NCI-H1930 (cell line): ENCODE measurements at places on chromosomes 7 and 10.

- DNase-seq, result no peak
Observed at GRCh38 chr7:14321947-14322346, 332.5 kb upstream of the ETV1 start.

- DNase-seq, result no peak
Observed at GRCh38 chr7:151702961-151703360, 174.0 kb downstream of the PRKAG2 start.

GRCh38 chr7:129769866-129770808 lies 158.6 kb downstream of the NRF1 start:
- no peak for DNase-seq

DNA sequence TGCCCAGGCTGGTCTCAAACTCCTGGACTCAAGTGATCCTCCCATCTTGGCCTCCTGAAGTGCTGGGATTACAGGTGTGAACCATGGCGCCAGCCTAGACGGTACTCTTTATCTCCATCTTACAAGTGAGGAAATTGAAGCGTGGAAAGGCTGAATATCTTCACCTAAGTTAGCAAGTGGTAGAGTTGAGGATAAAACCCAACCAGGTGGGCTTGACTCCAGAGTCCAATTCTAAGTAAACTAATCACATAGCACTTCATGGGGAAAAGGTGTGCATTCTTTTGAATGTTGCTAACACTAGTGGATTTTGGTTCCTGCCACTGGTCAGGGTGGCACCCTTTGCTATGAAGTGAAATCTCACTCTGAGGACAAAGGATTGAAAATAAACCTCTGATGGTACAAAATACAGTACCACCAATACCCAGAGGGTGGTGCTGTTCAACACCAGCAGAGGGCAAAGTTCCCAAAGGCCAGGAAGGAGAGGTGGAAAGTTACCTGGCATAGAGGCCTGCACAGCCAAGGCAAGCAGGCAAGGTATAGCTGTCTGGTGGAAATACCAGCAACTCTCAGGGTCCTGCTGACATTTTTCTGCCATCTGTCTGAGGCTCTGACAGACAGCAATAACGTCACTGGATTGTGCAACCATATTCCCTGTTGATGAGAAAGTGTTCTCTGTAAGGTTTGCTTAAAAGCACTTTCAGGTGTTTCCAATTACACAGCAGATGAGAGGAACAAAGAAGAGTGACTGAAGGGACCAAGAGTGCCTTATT lies 17.6 kb downstream of the ZDHHC16 start:
- peak; percentile 10 for DNase-seq

DNA sequence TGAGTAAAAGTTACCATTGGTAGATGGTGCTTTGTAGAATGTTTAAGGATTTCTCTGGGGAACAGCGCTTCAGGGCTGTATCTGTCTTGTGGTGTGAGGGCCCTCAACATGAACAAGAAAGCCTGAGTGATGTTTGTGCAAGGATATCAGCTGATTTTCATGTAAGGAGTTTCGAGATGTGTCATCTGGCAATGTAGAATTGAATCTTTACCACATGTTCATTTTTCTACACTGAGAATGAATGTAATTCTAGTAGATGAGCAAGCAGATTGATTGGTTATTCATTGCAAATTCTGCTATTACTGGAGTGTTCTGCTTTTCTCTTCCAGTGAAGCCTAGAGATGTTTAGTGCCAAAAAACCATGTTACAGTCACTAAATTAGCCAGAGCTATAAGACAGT lies 87.7 kb downstream of the ST7 start:
- no peak for DNase-seq

- DNase-seq, result no peak
Observed at GRCh38 chr10:26540601-26541000, 102.5 kb downstream of the APBB1IP start.

- DNase-seq, result no peak
Observed at GRCh38 chr10:101672536-101672935, 22.4 kb downstream of the FBXW4 start.

- DNase-seq, result no peak
Observed at GRCh38 chr10:70564901-70565351, 37.6 kb downstream of the PRF1 start.

DNA sequence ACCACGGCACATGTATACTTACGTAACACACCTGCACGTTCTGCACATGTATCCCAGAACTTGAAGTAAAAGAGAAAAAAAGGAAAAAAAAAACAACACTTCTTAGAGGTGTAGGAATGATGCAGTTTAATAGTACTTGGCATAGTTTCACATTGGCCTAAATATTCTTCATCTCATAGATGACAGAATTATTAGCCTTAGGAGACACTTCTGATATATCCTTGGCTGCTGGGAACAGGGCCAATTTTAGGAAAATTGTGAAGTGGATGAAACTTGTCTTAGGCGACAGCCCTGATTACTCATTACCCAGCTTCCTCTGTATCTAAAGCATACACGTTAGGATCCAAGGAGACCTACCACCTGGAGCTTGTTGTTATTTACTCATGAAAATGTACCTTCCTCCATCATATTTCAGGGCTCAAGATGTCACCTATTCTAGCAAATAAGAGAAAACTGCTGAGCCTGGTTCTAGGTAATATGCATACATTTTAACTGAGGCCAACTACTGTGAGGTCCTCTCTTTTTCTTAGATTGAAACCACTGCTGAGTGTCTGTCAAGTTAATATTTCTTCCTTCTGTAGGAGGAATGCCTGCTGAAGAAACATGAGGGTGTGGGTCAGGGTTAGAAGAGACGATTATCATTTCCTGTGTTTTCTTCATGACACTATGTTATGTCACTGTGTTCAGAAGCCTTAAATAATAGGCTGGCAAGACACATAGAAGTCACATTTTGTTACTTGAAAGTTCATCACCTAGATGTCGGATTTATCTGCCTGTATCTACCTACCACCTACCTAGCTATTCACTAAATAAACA lies 44.3 kb downstream of the CPED1 start:
- DNase-seq, result no peak

- no peak for DNase-seq
Observed at GRCh38 chr7:100515072-100515532, 23.9 kb upstream of the AGFG2 start.

DNA sequence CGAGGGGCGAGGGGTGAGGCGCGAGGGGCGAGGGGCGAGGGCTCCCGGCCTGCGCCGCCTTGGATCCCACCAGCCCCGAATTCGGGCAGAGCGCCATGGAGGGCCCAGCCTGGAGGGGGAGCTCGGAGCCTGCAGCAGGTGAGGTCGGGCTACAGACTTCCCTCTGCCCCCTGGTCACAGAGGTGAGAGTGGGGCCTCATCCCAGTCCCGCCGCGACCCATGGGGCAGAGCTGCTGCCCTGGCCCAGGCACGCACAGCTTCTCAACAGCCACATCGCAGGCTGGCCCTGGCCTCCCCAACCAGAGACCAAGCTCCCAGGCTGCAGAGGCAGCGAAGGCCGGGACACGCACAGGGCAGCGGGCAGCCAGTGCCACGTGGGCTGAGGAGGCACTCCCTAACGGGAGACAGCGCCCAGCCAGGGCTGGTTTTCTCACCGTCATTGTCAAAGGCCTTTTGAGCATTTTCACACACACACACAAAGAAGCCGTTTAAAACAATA lies 191.8 kb downstream of the PTPRN2 start:
- no peak for DNase-seq

DNA sequence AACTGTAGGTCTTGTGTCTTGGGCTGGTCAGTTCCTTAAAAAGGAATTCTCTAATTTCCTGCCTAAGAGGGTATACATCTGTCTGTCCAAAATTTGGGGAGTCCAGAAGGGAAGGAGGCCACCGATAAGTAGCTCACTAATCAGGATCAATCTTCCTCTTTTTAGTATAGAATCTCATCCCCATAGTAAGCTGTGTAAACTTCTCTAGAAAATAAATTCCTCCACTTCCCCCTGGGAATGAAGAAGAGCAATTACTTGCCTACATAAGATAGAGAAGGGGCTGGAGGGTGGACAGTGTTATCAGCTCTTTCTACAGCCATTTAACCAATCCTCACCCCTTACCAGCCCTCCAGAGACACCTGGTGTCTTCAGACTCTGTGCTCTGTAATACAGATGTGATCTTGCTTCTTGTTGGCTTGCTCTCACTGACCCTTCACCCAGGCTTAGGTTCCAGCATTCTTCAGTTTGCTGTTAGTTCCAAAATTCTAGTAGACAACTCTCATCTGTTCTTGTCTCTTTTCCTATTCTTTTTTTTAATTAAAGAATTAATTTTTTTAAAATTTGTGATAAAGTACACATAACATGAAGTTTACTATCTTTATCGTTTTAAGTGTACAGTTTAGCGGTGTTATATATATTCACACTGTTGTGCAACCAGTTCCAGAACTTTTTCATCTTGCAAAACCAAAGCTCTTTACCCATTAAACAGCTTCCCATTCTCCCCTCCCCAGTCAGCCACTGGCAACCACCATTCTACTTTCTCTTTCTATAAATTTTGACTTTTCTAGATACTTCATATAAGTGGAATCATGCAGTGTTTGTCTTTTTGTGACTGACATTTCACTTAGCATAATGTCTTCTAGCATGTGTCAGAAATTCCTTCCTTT lies 6.5 kb upstream of the PRKAR2B start:
- no peak for DNase-seq

GRCh38 chr7:122413339-122413738 lies 108.8 kb upstream of the FEZF1 start:
- DNase-seq, result no peak

DNA sequence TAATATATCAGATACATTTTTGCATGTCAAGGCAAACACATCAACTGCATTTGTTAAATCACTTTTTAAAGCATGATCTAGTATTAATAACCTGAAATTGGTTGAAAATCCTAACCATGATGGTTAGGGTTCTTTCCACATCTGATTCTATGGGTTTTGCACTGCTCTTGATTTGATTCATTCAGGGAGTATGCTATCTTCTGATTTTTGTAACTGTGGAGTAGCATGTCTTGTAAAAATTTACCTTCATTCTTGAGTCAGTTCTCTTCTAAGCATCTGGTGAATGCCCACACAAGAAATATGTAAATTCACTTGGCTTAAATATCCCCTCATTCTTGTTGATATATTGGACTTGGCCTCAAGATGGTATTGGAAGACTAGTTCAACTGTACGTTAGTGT lies 178.7 kb downstream of the KLF6 start:
- DNase-seq, result no peak

GRCh38 chr7:130904031-130904757 lies 170.2 kb upstream of the KLF14 start:
- no peak for DNase-seq

DNA sequence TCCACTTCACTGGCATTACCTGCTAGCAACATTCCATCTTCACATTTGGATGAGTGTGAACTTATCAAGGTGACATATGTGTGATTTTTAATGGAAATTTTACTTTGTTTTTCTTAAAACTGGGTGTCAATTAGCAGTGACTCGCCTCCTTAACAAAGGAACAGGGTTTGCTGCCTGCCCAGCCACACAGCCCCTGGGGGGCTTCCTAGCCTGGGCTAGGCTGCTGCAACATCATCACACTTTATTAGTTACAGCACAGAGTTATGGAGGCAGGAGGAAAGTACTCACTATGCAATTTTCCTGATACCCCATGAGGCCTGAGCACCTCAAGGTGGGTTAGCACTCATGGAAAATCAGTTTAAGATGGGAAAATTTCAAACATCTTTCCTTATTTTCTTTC lies 861.3 kb downstream of the NRG3 start:
- no peak for DNase-seq

DNA sequence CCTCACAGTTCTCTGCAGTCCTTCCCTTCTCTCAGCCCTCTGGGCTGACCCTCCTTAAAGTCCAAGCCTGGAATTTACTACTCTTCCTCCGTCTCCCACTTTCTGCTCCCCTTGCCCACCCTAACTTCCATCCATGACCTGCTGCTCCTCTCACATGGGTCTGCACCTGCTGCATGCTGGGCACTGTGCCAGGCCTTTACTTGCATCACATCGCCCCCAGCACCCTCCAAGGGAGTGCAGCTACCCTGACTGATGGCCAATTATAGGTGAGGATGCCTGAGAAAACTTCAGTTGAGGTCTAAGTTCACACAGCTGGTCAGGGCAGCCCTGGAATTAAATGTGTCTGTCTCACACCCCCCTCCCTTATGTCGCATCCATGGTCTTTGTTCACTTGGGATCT lies 53.6 kb upstream of the ZPBP start:
- no peak for DNase-seq

DNA sequence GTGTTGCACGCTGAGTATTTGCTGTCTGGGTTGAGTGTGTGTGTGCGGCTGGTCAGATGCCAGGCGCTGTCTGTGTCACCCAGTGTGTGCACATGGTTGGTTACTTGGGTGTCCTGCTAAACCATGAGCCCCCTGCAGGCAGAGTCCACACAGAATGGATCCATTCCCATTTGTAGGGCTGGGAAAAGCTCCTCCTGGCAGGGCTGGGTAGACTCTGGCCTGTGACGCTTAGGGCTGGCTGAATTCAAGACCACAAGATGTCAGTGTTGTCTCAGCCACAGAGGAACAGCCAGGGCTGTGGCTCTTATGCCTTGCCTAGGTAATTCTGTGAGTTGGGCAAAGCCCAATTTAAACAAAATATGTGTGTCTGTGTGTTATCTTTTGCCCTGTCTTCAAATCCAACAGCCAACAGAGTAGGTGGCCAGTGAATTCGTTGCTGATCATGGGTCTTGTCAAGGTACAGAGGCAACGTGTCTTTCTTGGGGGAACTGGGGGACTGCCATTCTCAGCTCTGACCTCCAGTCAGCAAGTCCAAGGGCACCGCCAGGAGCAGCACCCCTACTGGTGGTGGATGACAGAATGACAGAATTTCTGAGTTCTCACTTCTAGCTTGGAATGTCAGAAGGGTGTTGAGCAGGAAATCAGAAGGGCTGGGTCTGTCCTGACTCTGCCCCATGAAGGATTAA lies 285.1 kb downstream of the CCSER2 start:
- peak; percentile 29 for DNase-seq

DNA sequence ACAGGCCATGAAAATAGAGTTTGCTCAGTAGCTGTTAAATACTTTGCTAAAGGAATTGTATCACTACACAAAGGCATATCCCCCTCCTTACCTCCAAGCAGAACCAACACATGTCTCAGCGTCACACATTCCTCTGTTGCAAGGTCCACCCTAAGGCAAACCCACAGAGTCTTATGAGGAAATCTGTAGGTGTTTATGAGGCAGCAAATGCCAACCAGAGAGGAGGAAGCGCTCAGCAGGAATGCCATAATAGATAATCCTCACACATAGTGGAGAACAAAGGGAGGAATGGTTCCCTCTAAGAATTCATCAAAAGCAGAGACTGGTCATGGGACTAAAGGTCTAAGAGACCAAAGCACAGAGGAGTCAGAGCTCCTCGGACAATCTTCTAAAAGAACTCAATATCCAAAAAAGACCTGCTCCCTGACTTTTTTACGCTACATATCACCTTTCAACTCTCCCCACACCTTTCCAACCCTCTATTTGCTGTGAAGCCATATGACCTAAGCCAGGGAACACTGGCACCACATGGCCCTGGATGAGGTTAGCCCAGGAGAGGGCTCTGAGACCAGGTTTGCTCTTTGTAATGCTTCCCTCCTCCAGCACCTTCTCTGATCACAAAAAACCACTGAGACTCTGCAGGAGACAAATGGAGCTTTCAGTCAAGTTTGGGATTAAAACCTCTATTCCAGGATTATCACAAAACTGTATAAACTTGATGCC lies 7.3 kb downstream of the SLC25A13 start:
- DNase-seq, result no peak

DNA sequence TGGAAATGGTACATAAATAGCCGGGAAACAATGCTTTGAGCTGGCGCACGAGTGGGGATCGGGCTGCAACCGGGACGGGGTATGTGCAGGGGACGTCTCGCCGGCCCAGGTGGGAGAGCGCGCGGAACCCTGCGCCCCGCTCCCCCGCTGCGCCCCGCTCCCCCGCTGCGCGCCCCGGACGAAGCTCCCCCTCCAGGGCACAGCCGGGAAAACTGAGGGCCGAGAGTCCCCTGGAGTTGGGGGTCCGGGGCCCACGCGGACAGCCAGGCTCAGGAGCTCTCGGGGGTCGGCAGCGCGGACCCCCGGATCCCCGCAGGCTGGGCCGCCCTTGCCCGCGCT lies 514 bp downstream of the RADIL start:
- no peak for DNase-seq
